ENCODE measurements at places on chromosomes 12 and 14.

GRCh38 chr14:51716610-51717009 lies 64.9 kb downstream of the FRMD6 start:
- DNase-seq: no peak

GRCh38 chr12:11943919-11944700 lies 126.6 kb upstream of the BCL2L14 start:
- no peak for DNase-seq

GRCh38 chr14:74835645-74836250 lies 40.2 kb downstream of the PROX2 start:
- DNase-seq: no peak

DNA sequence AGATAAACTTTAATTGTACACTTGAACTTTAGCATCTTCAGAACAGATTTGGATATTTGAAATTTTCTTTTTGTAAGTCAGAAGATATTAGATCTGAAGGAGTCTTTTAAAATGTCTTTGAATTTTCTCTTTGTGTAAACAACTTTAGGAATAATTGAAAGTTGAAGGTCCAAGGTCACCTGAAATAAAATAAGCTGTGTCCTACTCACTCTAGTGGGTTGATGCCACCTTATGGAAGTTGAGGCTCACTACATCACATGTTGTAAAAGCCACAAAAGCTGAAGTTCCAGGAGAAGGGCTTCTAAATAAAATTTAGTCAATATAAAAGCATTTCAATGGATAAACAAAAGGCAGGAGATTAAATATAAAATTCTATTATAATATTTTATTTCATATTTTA lies 122.0 kb upstream of the ATXN7L3B start:
- DNase-seq: no peak

GRCh38 chr12:46667551-46667950 lies 158.2 kb downstream of the SLC38A4 start:
- DNase-seq: no peak

GRCh38 chr12:11732023-11732422 lies 82.5 kb downstream of the ETV6 start:
- no peak for DNase-seq

GRCh38 chr12:50016501-50017475 lies 8.5 kb downstream of the RACGAP1 start:
- DNase-seq: peak; percentile 67

- no peak for DNase-seq
Observed at GRCh38 chr14:100782516-100783320, 43.2 kb upstream of the MEG3 start.

- DNase-seq: peak; percentile 85
Observed at GRCh38 chr12:389142-390096, at the start of gene KDM5A. Gene KDM5A, minus strand, starts transcription at chr12:389320. Its CDS starts 229 bp downstream, at chr12:389091.

DNA sequence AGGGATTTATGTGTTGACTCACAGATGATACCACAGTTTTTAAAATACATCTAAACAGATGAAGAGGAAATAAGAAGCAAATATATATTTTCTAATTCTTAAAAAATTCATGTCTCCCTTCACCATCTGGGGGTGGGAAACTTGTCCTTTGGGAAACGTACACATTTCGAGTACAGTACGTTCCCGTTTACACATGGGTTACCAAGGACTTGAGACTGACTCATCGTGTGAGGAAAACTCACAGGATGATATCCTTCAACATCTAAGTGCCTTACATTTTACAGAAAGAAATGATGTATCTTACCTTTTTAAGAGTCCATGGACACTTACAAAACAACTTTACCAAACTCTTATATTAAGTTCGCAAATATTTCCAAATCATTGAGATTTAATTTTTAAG lies 16.0 kb upstream of the FBLN5 start:
- DNase-seq: no peak

- DNase-seq: no peak
Observed at GRCh38 chr12:26088998-26089397, 35.8 kb downstream of the BHLHE41 start.

- no peak for DNase-seq
Observed at GRCh38 chr12:24905431-24905830, 43.5 kb downstream of the BCAT1 start.

GRCh38 chr14:19828314-19828713 lies 24.7 kb downstream of the OR4N2 start:
- no peak for DNase-seq

DNA sequence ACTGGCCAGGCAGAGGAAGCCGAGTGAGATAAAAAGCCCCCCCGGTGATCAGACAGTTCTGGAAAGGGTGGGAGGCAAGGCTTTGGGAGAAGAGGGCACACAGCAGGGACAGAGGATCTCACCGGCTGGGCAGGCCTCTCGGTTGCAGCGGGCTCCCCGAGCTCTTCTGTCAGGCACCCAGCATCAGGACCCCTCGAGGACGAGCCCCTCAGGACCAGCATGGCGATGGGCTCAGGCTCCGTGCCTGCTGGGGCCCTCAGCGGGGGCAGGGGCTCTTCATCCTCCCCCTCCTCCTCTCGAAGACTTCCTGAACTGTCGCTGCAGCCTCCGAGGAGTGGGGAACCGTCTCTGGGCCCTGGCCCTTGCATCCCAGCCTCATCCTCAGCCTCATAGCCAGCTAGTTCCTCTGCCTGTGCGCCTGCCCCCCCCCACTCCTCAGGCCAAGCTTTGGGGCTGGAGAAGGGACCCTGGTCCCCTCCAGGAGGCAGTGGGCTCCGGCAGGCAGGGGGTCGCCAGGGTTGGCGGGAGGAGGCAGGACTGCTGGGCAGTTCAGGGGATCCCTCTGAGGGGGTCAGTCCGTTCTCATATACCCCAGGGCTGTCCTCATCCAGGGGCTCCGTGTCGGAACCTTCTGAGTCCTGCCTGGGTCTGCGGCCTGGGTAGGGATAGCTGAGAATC lies 3.4 kb upstream of the AP1G2 start:
- no peak for DNase-seq

GRCh38 chr12:91316161-91316906 lies 133.7 kb upstream of the DCN start:
- DNase-seq: no peak

DNA sequence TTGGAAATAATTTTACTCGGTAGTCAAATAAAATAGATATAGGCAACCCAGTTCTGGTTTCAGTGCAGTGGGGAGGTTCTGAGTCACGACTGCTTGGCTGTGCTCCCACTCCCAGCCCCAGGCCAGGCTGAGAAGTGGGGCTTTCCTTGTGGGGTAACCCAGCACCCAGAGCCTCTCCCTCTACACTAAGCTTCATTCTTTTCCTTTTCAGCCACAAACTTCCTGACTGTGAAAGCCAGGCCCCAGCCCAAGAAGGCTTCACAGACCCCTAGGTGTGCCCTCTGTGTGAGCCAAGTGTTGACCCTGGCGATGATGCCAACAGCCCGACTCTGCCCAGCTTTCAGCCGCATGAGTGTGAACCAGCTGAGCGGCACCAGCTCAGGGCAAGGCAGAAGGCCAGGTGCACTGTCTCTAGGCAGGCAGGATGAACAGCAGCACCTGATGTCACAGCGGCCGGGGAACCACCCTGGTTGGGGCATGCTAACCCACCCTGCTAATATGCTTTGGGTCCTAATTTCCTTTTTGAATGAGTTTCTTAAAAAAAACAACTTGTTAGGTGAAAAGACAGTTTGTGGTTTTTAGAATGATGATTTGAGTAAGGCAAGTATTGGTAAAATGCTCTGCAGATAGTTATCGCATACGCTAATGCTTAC lies 42.2 kb upstream of the ATP23 start:
- DNase-seq: no peak

DNA sequence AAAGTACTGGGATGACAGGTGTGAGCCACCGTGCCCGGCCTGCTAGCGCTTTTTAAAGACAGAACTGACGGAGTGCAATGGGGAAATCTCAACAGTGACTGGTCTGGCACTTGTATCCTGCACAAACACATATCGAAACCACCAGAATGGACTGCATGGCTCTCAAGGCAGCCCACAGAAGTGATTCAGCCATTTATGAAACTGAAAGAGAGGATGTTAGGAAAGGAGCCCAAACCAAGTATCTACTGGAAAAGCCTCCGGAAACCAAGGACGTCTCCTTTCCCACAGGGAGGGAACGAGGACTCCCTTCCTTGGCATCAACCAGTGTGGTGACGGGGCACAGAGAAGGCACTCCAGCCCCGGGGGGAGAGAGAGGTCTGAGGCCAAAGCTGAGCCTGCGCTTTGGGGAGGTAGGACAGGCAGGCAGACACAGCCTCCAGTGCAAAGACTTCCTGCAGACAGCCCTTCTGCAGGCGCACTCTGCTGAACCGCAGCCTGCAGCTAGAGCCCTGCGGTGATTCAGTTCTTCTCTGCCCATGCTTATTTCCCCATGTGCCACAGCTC lies 16.5 kb downstream of the SLC15A4 start:
- DNase-seq: no peak

- no peak for DNase-seq
Observed at GRCh38 chr14:98069712-98070171, 1202.3 kb downstream of the BCL11B start.

GRCh38 chr14:105474483-105475268 lies at the start of gene CRIP2:
Gene CRIP2, plus strand, starts transcription at chr14:105474821. Its CDS starts 42 bp downstream, at chr14:105474863.
- DNase-seq: no peak

DNA sequence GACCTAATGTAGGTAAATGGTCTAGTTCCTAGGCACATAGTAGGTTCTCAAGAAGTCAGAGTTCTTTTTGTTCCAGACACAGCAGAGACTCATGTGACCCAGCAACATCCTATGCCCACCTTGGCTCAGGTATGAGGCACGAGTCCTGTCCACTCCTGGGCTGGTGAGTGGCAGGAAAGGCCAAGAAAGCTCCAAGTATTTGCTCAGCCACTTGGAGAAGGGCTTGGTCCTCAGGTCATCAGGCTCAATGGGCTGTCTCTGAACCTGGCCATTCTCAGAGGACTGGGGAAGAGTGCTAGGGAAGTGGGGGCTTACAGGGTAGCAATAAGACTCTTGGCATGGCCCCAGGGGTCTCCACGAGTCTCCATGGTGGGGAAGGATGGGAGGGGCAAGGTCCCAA lies 253.1 kb downstream of the NTF3 start:
- DNase-seq: no peak

- DNase-seq: no peak
Observed at GRCh38 chr12:88866881-88867280, 286.6 kb upstream of the KITLG start.

DNA sequence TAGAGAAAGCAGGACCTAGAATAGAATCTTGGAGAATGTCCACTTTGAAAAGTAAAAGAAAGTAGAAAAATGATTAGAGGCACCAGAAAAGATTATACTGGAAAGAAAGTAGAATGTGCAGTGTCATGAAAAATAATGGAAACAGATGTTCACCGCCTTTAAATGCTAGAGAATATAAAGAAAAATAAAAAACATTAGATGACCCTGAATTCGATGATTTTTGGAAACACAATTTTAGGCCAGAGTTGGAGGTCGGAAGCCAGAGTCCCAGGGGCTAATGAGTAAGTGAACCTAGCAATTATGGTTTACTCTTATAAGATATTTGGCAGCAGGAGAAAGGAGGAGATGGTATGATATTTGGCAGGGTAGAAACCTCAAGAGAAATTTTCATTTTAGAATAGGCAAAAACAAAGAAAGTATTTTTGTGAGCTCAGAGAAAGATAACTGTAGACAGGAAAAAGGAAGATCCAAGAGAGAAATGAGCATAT lies 37.7 kb downstream of the GYS2 start:
- DNase-seq: no peak

GRCh38 chr12:58671196-58671595 lies 249.1 kb downstream of the LRIG3 start:
- no peak for DNase-seq

DNA sequence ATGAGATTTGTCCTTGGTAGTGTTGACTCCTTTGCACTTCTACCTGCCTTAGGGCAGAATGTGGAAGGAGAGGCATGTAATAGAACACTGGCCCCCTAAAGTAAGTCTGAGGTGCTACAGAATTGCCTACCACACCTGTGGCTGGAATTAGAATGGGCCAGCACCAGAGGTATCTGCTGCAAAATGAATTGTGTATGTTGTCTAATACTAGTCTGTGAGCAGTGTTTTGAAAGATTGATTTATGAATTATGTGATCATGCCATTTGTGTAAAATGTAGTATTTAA lies 5.7 kb upstream of the STYX start:
- no peak for DNase-seq

DNA sequence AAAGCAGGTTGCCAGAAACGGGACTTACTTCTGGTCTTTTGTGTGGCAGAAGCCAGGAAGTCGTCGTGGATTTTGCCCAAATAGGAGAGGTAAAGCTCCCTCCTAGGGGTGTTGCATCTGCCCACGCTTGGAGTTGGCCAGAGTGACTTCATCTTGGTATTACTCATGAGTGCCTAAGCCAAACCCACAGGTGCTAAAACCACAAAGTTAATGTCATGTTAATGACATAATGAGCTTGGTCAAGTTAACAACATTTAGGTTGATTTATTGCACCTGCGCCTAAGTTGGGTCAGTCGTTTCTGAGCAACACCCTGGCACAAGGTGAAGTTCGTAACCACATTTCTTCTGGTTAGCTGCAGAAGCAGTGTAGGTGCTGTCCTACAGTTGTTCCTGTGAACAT lies 225.2 kb downstream of the FUT8 start:
- DNase-seq: no peak

DNA sequence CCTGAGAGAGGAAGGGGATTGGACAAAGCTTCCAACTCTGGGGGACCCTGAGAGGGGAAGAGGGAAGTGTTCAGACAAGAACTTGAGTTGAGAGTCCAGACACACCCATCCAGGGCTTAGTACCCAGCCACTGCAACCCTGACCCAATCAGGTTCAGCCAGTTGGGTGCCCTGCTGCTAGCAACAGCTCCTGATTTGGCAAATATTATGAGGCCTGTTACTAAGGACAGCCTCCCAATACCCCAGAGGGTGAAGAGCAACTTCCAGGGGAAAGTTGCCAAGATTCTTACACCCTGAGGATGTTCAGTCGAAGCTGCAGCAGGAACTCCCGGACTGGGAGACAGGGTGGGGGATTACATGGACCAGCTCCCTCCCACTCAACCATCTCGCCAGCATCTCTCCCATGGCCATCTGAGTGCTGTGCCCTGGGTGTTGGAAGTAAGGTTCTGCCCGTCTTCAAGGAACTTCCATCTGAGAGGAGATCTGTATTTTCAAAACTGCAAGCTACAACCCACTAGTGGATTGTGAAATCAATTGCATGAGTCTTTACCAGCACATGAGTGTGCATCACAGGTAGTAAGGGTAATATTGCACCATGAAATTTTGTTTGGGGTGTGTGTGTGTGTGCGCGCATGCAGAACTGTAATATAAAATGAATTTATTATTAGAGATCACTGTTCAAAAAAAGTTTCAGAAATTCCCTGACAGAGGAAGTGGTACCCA lies 11.5 kb upstream of the KRT78 start:
- no peak for DNase-seq

DNA sequence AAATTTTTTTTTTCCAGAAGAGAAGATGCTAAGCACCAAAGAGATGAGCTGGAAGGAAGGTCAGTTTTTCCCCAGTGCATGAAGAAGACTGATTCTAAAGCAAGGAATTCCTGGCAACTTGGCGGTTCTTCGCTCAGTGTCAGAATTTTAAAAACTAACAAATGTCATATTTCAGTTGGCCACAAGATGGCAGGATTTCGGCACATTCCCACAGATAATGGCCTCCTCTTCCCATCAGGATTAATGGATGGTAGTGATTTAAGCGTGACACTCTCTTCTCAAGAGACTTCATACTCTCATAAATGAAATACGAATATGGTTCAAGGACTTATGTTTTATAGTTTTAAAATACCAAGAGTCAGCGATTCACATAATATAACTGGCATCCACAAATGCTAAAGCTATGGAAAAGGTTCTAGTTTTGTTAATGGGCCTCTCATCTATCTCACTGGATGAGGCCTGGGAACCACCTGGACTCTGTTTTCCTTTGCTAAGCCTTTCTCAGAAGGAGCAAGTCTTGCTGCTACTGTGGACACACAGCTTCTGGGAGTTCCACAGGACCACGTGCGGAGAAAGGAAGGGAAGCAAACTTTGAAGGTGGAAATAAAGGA lies 46.1 kb upstream of the PTPRO start:
- DNase-seq: no peak

GRCh38 chr14:105168496-105168978 lies at the start of gene JAG2:
Gene JAG2, minus strand, starts transcription at chr14:105168776. Its CDS starts 356 bp downstream, at chr14:105168420.
- DNase-seq: no peak
